Suppressor macrophage (primary cell): ENCODE measurements at places on chromosomes 5 and 9.

DNA sequence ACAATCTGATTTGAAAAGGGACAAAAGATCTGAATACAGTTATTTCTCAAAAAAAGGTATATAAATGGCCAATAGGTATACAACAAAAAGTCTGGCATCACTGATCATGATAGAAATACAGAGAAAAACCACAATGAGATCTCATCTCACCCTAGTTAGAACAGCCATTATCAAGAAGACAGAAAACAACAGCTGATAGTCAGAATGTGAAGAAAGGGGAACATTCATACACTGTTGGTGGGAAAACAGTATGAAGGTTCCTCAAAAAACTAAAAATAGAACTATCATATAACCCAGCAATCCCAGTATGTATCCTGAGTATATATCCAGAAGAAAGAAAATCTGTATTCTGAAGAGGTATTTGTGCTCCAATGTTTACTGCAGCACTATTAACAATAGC is 75.7 kb upstream of the OR2K2 start:
- DNase-seq, result no peak

- DNase-seq, result no peak
These were observed 74.8 kb upstream of the PIK3R1 start for GRCh38 chr5:68140763-68141162.

DNA sequence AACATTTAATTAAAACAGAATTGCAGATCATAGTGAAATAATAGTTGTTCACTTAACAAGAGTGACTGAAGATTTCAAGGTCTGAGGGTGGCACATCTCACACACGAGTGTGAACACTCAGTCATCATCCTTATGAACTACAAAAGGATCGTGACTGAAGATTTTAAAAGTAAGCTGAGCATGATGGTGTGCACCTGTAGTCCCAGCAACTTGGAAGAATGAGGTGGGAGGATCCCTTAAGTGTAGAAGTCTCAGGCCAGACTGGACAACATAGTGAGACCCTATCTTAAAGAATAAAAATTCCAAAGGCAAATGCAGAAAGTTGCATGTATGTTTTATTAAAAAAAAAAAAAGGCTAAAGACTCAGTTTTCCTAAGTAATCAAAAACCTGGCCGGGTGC is 22.4 kb upstream of the ATP6V1G1 start:
- DNase-seq, result no peak

GRCh38 chr5:172872997-172873491 is 39.0 kb downstream of the ERGIC1 start:
- DNase-seq, result no peak

DNA sequence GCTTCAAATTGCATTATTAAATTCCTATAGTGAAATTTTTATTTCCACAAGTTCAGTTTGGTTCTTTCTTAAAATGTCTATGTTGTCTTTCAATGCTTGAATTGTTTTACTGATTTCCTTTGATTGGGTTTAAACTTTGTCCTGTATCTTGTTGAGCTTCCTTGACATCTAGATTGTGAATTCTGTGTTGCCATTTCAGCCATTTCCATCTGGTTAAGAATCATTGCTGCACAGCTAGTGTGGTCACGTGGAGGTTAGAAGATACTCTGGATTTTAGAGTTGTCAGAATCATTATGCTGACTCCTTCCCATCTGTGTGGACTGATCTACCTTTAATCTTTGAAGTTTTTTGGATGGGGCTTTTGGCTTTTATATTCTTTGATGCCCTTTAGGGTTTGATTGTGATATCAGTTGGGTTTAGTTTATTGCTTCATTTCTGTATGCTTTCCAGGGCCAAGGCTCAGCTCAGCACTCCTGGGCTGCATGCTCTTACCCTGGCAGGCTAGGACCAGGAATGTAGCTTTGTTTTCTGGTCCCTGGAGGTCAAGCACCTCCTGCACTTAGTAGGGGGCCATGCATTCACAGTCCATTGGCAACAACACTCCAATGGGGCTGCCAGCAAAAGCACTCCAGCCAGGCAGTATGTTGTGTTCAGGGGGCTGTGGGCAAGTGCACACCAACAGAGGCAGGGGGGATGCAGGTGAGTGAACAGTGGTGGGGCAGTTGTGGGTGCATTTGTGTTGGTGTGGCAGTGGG is 141.4 kb downstream of the PRR16 start:
- no peak for DNase-seq

DNA sequence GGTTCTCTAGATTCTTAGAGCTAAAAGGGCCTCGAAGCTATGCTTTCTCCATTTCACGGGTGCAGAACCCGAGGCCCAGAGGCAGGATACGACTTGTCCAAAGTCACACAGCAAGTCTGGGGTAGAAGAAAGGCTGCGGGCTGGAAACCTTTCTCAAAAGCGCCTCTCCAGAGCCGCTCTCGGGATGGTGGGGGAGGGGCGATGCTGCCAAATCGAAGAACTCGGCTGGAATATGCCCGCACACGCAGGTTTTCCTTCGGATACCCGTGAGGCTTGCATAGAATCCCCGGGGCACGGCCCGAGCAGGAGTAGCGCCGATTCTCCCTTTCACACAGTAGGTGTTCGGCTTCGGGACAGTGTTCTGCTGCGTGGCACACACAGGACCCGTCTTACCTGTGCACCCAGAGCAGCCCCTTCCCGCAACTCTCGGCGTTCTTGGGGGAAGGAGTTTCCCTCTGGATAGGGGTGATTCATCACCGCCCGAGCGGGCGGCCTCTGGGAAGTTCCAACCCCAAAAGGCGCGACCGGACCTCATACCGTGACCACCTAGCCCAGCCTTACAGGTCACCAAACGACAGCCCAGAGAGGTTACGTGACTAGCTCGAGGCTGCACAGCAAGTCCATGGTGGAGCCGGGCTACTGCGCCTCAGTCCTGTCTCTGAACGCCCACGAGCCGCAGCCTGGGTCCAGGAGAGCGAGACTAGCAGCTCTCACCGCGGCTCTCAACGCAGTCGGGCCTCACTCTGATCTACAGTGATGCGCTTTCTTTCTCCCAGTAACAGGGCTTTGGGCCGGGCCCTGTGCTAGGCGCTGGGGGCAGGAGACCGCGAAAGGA is 4.1 kb downstream of the PAX5 start:
- DNase-seq, result no peak

DNA sequence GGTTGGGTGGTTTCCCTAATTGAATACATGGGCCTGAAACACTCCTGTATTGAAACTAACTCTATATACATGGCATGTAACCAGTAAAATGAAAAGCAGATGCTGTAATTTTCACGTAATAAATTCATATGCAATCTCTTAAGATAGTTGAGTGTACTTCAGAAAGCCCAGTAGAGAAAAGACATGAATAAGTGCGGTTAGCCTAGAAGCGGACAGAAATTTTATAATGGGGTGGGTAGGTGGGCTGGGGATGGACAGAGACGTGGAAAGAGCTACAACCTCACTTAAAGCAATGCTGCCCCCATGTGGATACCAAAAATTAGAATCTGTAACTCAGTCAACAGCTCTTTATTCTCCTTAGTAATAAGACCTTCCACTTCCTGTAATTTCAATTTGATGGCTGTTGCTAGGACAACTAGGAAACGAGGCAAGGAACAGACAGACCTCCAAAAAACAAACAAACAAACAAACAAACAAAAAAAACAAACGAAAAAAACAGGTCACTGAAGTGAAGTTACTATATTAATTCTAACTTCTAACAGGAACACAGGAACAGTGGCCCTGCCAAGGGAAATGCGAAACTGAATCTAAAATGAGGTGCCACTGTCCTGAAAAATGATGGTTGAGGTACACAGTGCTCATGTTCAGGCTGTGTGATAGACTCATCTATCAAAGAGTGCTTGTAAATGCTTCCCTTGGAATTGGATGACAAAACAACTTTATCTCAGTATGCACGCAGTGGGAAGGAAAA is 103.4 kb upstream of the GNA14 start:
- peak; percentile 27 for DNase-seq

- no peak for DNase-seq
These were observed 578.4 kb downstream of the SLCO4C1 start for GRCh38 chr5:101717721-101718120.
